ENCODE measurements at places on chromosomes 7 and 10.

DNA sequence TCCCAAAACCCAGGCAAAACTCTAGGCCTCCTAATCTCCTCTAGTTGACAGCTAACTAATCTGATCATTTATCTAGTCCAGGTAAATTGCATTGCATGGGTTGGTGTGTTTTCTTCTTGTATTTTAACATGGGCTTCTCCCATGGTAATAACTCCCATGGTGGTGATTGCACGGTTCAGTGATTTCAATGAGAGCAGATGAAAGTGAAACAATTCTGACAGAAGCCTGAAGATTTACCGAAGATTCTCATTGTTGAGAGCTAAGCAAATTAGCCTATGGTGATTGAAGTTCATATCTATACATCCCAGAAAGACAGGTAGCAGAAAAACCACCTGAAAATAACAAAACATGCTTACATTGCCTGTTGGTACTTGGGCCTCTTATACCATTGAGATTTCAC is 26.6 kb upstream of the LIPN start:
- peak; percentile 61 for DNase-seq

GRCh38 chr7:116180302-116180701 is 30.0 kb upstream of the TES start:
- DNase-seq = peak; percentile 71

DNA sequence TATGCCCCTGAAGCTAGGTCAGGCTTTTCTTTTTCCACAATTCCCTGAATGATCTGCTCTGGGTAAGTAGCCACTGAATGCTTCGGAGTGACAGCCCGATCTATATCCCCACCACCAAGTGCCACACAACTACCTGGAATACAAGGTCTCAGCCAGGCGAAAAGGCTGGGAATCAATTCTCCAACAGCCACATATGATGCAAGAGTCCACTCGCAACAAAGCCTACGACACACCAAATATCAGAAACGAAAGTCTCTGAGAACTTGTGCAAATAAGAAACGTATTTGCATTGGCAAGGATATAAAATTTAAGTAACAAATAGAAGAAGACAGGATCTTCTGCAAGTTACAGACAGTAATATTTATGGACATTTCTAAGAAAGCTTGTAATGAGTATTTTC is 5.7 kb downstream of the HIPK2 start:
- DNase-seq = no peak

GRCh38 chr7:131170440-131171271 is 157.0 kb upstream of the MKLN1 start:
- no peak for DNase-seq

GRCh38 chr7:130995252-130996081 is 261.5 kb upstream of the KLF14 start:
- DNase-seq = no peak

GRCh38 chr7:103113164-103113563 is 35.7 kb downstream of the NAPEPLD start:
- no peak for DNase-seq

DNA sequence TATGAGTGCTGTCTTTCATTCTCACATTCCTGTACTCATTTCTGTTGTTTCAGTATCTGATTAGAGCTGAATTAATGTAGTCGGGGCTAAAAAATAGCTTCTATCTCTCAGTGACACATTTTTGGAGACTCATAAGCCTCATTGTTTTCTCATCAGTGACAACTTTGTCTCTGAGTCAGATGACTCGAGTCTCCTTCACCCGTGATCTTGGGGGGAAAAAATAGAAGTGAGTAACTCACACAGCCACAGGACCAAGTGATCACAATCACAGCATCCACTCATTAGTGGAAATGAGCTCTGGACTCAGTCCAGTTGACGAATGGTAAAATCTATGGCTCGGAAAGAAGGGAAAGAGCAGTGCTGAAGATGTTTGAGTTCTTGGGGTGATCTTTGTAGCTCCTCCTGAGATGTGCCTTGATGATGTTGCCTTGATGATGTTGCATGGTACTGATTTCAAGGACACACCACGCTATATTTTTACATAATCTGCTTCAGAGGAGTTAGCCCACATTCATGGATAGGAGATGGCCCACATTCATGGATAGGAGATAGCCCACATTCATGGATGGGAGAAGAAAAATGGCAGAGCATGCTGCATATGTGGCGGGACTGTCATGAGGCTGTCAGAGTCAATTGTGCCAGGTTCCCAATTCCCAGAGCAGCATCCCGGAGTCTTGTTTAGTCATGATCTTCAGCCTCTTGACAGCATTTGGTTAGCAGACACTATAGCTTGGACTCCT is 214.7 kb downstream of the CELF2 start:
- no peak for DNase-seq

GRCh38 chr7:24981171-24981951 is 1.4 kb upstream of the OSBPL3 start:
- DNase-seq = peak; percentile 60

GRCh38 chr7:128703609-128704241 is 31.6 kb downstream of the GARIN1A start:
- no peak for DNase-seq

DNA sequence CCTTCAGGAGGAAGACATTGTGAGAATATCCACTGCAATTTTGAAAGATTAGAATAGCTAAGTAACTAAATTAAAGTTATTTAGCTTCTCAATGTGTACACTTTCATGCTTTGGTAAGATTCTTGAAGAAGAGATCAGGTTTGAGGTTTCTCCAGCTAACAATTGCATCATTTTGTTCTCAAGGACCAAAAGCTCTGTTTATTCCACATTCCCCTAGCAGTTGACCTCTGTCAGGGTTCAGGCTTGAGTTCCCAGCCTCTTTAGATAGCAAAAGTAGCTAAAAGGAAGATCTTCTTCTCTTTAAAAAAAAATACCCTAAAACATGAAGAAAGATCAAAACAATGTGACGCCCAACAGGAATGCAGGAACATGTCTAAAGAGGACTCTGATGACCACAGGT is 179.4 kb upstream of the IGFBP3 start:
- DNase-seq = no peak
